ENCODE measurements at places on chromosomes 16 and 17. TPM values are rescaled to one million over a fixed set of nuclear protein-coding genes. Genes with fewer than 3 reads are reported as not detected.

WSCD1 gene
- 11.8 TPM for polyA plus RNA-seq

LRRC37A gene
- 3.8 TPM for polyA plus RNA-seq

CALB2 gene
- 0.37 TPM for polyA plus RNA-seq

TLCD1 gene
- 18.8 TPM for polyA plus RNA-seq

GRCh38 chr17:72387969-72388368, 267.1 kb downstream of the SOX9 start:
- DNase-seq: no peak

DNA sequence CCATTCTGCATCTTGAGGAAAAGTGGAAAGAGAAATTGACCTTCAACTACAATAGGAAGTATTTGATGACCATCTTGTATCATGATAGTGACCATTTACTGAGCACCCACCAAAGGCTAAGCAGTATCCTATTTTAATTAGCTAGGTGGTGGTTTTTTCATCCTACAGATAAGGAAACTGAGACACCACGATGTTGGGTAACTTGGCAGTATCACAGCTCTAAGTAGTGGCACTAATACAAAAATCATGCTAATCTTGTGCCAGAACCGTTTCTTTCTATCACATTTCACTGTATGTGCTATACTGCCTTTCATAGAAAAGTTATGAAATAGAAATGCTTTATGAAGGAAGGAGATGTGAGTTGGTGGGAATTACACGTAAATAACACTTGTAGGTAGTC, 2.3 kb downstream of the EVI2B start:
- DNase-seq: no peak

GRCh38 chr17:14299280-14300141, 1.4 kb upstream of the HS3ST3B1 start:
- DNase-seq: no peak

- DNase-seq: peak; percentile 60
Measured at GRCh38 chr17:66567234-66568170, 265.1 kb downstream of the PRKCA start.

DNA sequence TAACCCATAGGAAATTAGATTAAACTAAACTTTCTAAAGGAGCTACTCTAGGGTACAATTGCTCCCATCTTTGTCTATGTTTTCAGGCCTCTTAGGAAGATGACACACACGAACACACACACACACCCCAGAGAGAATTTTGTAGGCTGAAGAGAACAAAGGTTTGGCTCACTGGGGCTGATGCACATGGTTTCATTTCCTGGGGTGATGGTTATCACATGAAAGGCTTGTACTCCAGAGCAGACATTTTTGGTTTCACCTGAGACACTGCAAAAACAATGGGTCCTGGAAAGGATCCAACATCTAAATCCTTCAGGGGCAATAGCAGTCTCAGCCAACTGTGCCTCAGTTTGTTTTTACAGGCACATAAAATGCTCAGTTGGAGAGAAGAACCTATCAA, 62.8 kb downstream of the GRB7 start:
- no peak for DNase-seq

DNA sequence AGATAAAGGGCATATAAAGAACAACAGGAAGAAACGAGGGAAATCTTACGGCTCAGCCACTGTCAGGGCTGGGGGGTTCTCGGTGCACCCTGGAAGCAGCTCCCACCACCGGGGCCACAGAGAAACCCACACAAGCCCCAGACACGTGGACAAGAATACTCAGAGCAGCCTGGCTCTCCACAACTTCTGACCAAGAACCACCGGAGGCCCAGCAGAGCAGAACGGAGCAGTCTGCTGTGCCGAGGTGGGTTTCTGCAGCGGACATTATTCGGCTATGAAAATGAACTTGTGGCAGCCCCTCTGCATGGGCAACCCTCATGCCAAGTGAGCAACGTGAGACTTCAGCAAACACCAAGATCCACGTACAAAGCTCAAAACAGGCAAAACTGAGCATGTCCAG, 6.8 kb downstream of the DNASE1 start:
- no peak for DNase-seq

- DNase-seq: no peak
Measured at GRCh38 chr16:87100306-87101058, 216.7 kb downstream of the C16orf95 start.

DNA sequence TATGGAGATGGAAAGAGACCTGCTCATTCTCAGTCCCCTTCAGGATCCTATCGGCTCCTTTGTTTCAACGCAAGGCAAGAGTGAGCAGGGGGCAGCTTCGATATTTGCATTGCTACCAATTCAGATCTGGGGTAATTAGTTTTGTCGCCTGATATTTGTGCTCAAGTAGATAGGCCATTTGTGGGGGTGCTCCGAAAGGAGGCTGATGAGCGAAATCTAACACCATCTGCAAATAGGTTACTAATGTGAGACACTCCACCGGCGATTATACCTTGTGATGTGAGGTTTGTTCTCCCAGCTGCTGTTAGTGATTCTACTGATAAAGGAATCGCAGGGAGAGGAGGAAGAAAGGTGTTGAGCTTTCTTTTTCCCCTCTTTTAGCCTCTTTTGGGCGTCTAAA, 31.5 kb downstream of the WSCD1 start:
- DNase-seq: no peak

DNA sequence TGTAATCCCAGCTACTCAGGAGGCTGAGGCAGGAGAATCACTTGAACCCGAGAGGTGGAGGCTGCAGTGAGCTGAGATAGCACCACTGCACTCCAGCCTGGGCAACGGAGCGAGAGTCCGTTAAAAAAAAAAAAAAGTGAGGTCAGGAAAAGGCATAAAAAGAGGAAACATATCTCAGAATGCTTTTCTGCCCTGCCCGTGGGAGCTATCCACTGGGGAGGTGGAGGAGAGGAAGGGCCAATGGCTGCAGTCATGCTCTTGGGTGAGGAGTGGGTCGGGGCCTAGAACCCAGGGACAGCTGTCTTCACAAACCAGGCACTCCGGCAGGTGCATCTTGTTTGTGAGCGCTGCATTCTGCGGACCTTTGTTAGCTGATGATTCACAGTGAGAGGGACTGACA, 60.0 kb upstream of the CDC42EP4 start:
- no peak for DNase-seq

DNA sequence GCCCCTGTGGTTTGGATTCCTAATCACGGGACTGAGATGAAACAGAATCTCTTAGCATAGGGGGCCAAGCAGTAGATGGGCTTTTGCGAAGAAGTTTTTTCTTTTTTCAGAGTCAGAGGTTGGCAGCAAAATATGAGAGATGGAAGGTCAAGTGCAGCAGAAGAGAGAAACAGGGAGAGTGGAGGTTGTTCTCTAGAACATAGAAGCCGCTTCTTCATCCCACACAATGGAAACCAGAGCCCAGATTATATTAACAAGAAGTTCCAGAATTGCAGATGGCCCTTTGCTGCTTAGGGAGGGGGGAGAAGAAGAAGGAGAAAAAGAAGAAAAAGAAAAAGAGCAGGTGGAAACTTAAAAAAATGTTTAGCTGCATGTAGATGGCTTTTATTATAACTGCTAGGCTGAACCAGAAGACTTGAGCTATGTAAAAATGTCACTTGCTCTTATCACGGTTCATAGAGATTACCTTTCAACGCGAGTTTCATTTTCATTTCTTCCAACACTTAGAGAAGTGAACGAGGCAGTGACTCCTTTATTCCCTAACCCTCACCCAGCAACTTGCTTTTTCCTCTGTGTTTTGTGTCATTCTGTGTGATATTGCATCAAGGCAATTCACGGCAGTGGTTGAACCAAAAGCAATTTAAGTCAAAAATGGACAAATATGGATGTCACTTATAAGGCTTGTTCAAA, 737.5 kb downstream of the WWOX start:
- no peak for DNase-seq

DNA sequence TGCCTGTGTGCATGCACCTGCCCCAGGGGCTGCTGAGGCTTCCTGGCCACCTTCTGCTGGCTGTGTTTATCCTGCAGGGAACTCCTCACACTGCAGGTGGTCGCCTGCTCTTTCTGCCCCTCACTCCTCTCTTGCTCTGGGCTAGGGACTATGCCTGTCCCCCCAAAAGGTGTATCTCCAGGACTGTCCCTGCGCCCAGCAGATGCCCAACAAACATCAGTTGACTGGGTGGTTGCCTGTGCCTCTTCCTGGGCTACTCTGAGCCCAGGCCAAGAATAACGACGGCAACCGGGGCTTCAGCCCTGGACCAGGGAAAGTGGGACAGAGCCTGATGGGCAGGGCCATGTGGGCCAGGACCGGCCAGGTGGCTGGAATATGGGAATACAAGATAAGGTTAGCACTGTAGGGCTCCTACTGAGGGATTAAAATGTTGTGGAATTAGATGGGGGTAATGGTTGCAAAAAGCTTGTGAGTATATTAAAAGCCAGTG, 55.4 kb downstream of the VAC14 start:
- no peak for DNase-seq

DNA sequence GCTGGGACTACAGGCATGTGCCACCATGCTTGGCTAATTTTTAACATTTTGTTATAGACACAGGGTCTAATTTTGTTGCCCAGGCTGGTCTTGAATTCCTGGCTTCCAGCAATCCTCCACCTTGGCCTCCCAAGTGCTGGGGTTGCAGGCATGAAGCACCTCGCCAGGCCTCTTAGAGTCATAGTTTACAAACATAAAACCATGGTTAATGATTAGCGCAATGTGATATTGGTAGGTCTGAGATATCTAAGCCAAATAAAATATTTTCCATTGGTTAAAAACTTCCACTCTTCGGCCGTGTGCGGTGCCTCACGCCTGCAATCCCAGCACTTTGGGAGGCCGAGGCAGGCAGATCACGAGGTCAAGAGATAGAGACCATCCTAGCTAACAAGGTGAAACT, 16.6 kb downstream of the TXNDC11 start:
- DNase-seq: no peak

- DNase-seq: peak; percentile 5
Measured at GRCh38 chr16:3401719-3402397, 843 bp downstream of the ZNF174 start.

All from left renal pelvis (tissue), 4 donors.